ENCODE measurements at places on chromosomes 11 and 22. TPM values are rescaled to one million over a fixed set of nuclear protein-coding genes. Genes with fewer than 3 reads are reported as not detected.

The CSNK2A3 gene
- total RNA-seq = 1.0 TPM

The ADM gene
- 129 TPM for total RNA-seq

The KLHDC7B gene
- 0.17 TPM for total RNA-seq

The USP28 gene
- total RNA-seq = 22.1 TPM

The KCNJ5 gene
- total RNA-seq = not detected

The ACRV1 gene
- not detected for total RNA-seq

The P2RX6 gene
- total RNA-seq = 0.34 TPM

The SLC22A25 gene
- total RNA-seq = not detected

The NCR3LG1 gene
- 4.2 TPM for total RNA-seq

The SLC22A8 gene
- not detected for total RNA-seq

The SCUBE2 gene
- 0.30 TPM for total RNA-seq

The TBX10 gene
- not detected for total RNA-seq

The FUT4 gene
- total RNA-seq = 3.5 TPM

The HPX gene
- total RNA-seq = 0.50 TPM

The OR5J2 gene
- total RNA-seq = not detected

The TMEM123 gene
- 88.6 TPM for total RNA-seq

The INPP5J gene
- 1.9 TPM for total RNA-seq

The TOM1 gene
- total RNA-seq = 23.9 TPM

The TMEM86A gene
- 0.45 TPM for total RNA-seq

The GLB1L2 gene
- 0.50 TPM for total RNA-seq

The CBX7 gene
- 1.8 TPM for total RNA-seq

The LARGE2 gene
- total RNA-seq = 0.17 TPM

The TECTA gene
- under 0.01 TPM for total RNA-seq

The FOLR2 gene
- total RNA-seq = not detected

The POTEH gene
- not detected for total RNA-seq

The USP47 gene
- total RNA-seq = 27.6 TPM

The APOL4 gene
- total RNA-seq = not detected

The PITPNB gene
- 16.1 TPM for total RNA-seq

The TMEM184B gene
- 74.1 TPM for total RNA-seq

The DBX1 gene
- total RNA-seq = not detected

The CARNS1 gene
- not detected for total RNA-seq

The P2RY6 gene
- total RNA-seq = not detected

The GDPD4 gene
- total RNA-seq = not detected

The DRD4 gene
- total RNA-seq = 0.15 TPM

The CCDC89 gene
- 5.2 TPM for total RNA-seq

The NUP98 gene
- 95.0 TPM for total RNA-seq

The PIH1D2 gene
- 1.8 TPM for total RNA-seq

The MS4A8 gene
- total RNA-seq = not detected

The NRIP3 gene
- total RNA-seq = 9.7 TPM

The NEFH gene
- 2.1 TPM for total RNA-seq

The TRPC6 gene
- 1.5 TPM for total RNA-seq

The OR51V1 gene
- total RNA-seq = not detected

The SLC22A6 gene
- not detected for total RNA-seq

The SCGB1A1 gene
- total RNA-seq = not detected

The FOLH1 gene
- total RNA-seq = not detected

The FRMD8 gene
- 28.2 TPM for total RNA-seq

The MFRP gene
- total RNA-seq = not detected

The KCNJ1 gene
- total RNA-seq = not detected

The LRRN4CL gene
- total RNA-seq = 10.9 TPM

The ZNF214 gene
- 0.89 TPM for total RNA-seq

The VPREB1 gene
- not detected for total RNA-seq
